Activated CD8-positive, alpha-beta memory T cell treated with anti-CD3 and anti-CD28 coated beads for 1 hour (primary cell): ENCODE measurements at places on chromosomes 5 and 9.

DNA sequence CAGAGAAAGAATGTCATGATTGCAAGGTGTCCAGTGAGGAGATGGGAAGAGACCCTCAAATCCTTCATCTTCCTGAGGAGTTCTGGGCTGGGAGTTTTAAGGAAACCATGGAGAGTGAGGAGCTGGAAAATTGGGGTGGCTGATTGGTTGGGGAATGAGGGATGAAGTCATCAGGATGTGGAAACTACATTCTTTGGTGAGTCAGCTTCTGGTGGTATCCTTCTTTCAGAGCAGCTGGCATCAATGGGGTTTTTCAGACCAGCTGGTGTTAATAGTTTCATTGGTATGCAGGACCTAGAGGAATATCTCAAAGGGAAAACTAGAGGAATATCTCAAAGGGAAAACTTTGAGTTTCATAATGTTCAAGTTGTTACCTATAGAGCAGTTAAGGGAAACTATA lies 45.2 kb downstream of the RNF180 start:
- no peak for DNase-seq

GRCh38 chr9:94783928-94784327 lies 57.4 kb downstream of the AOPEP start:
- no peak for DNase-seq

- no peak for DNase-seq
Measured at GRCh38 chr5:124761010-124761409, 14.6 kb upstream of the ZNF608 start.

GRCh38 chr9:109120204-109120789 lies 550 bp upstream of the TMEM245 start:
- DNase-seq: no peak

DNA sequence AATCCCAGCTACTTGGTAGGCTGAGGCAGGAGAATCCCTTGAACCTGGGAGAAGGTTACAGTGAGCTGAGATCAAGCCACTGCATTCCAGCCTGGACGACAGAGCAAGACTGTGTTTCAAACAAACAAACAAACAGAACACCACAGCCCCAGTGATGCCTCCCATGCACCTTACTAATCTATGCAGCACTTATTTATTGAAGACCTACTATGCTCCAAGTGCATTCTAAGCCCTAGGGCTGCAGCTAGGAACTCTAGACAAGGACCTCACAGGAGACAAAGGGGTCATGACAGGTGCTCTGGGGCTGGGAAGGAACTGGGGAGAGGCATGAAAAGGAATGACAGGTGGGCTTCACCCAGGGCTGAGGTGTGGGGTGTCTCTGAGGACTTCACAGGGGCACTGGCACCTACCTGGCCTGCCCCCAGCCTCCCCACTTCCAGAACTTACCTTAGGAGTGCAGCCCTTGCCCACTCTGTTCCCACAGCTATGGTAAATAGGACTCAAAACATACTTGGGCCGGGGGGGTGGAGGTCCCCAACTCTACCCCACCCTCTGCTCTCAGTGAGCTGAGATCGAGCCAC lies 69.4 kb downstream of the C9orf50 start:
- DNase-seq: no peak

GRCh38 chr5:50958852-50959457 lies 292.5 kb downstream of the PARP8 start:
- no peak for DNase-seq

DNA sequence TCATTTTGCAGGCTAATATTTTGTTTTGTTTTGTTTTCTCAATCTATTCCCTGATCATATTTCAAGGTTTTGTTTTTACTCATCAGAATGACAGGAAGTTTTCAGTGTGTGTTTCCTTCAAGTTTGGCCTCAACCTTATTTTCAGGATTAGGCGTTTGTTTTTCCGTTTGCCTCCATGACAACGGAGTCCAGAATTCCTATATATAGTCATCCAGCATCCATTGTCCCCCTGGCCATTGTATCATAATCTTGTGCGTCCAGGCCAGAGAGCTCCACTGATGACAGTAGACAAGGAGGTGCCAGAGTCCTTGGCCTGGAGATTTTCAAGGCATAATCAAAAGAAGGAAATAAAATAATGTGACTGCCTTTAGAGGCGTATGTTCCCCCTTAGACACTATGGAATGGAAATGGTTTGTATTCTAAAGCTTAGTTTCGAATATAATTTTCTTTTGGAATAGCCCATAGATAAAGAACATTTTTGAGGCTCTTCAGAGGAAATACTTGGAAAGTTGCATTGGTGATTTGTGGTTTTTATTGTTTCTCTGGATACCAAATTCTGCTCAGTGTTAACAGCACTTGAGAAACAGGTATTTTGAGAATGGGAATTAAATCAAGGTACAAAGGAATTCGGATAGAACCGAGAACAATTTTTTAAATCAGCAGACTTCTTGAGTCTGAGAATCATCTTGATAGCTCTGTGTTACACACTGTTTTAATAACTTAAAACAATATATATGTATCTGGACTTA lies 99.8 kb downstream of the ZNF462 start:
- no peak for DNase-seq

- DNase-seq: no peak
Measured at GRCh38 chr5:113047733-113048652, 71.4 kb downstream of the DCP2 start.

DNA sequence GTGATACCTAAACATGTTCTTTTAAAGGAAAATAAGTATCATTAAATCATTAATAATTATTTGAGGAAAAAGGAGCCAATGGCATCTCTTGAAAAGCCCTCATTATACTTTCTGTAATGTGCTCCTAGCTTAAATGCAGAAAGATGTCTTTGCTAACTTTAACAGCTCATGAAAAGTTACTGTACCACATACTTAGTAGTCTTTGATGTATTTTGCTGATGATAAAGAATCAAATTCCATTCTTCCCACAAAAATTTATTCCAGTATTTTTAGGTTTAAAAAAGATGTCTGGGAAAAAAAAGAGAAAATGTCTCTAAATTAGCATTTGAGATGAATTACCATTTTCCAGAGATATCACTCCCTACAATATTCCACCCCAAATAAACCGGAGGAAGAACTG lies 112.5 kb downstream of the PPP2R2B start:
- DNase-seq: no peak

- no peak for DNase-seq
Measured at GRCh38 chr5:10195301-10195700, 54.4 kb downstream of the ATPSCKMT start.

DNA sequence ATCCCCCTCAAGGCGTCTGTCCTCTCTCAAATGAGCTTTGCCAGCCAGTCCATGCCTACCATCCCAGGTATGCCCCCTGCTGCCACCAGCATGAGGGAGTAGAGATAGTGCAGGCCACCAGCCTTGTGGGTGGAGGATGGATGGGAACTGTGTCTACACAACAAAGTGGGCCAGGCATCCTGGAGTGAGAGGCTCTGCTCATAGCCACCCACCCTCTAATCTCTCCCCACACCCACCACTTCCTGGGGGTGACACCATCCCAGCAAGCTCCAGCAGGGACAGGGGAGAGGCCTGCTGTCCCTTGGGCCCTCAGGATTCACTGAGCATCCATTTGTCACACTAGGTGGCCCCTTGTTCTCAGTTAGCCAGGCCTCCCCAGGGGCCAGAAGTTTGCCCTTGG lies 25.5 kb upstream of the FOXI1 start:
- no peak for DNase-seq

- no peak for DNase-seq
Measured at GRCh38 chr5:150180241-150181026, 9.4 kb upstream of the SLC6A7 start.

DNA sequence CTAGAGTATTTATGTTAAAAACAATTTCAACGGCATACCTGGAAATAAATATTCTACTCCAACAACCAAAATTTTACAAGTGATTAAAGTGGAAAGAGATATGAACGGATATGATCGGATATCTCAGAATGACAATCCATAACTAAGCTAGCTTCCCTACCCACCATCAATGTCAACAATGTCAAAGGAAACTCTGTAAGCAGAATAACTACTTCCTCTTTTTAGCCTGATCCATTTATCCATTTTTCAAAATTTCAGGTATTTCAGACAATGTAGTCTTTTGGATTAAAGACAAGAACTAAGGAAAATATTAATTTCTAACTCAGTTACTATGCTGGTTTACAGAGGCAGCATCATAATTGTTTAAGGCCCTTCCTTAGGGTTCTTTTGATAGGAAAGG lies 188.7 kb downstream of the DENND1A start:
- no peak for DNase-seq

DNA sequence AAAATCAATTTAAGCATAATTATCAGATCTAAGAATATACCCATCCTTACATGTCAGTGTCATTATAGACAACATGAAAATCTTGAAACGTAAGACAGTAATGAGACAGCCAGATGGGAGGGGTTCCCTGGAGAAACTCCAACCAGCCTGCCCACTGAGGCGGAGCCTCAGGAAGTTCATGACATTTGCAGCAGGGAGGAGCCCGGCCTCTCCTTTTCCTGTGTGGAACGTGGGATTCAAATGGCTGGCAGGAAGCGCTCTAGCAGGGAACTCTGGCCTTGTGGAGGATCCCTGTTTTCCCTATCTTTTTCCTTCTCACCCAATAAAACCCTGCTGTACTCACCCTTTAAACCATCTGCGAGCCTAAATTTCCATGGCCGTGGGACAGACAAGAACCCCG lies 176.6 kb upstream of the KCNN2 start:
- no peak for DNase-seq

DNA sequence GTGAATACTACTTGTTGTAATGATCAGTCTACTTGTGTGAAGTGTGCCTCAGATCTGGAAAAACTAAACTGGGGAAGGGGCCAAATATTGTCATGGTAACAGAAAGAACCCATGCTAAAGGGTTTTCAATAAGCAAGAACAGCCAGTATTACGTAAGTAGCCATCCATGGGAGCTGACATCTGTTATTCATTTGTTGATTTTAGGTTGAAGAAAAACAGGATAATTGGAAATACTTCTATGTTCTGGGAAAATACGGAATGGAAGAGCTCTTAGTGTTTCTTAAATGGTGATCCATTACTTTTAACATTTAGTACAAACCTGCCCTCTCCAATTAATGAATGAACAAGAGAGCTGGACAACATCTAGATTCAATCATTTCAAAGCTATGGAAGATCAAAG lies 485.8 kb downstream of the NTRK2 start:
- no peak for DNase-seq

GRCh38 chr9:113598883-113599282 lies 135.4 kb downstream of the RGS3 start:
- DNase-seq: no peak

DNA sequence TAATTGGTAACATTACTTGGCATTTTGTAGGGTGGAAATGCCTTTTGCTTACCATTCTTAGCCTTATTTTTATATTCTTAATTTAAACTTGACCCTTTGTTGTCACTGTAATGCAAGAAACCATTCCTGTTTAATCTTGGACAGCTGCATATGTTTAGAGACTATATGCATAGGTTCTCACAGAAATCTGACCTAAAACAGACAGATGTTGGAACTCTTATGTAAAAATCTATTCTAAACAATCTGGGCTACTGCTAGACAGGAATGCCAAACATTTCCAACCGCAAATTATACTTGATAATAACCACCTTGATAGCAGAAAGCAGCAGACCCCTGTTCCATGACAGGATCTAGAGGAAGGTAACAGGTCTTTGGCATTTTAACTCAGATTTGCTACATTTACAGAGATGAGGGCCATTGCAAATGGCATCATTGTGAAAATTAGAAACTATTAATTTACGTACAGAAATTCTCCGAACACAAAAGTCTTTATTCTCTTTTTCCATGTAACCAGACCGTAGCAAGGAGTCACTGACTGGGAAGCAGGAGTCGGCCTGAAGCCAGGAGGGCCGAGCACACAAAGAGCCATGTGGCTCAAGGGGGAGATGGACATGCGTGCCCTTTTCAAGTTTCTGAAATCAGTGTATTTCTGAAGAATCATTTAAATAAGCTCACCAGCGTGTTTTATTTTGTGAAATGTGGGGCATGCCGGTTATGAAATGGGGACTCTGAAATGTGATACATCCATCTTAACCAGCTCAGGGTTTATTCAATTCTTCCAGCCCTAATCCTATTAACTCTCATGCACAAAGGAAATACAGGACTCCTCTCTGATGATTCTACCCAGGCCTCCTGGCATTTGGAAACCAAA lies 139.3 kb downstream of the AOPEP start:
- no peak for DNase-seq

DNA sequence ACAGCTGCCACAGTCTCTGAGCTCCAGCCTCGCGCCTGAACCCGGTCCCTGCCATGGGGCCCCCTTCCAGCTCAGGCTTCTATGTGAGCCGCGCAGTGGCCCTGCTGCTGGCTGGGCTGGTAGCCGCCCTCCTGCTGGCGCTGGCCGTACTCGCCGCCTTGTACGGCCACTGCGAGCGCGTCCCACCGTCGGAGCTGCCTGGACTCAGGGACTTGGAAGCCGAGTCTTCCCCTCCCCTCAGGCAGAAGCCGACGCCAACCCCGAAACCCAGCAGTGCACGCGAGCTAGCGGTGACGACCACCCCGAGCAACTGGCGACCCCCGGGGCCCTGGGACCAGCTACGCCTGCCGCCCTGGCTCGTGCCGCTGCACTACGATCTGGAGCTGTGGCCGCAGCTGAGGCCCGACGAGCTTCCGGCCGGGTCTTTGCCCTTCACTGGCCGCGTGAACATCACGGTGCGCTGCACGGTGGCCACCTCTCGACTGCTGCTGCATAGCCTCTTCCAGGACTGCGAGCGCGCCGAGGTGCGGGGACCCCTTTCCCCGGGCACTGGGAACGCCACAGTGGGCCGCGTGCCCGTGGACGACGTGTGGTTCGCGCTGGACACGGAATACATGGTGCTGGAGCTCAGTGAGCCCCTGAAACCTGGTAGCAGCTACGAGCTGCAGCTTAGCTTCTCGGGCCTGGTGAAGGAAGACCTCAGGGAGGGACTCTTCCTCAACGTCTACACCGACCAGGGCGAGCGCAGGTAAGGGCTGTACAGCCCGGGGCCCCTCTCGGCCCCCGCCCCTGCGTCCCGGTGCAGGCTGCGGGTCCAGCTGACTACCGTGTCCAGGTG lies 509 bp downstream of the LVRN start:
- no peak for DNase-seq

DNA sequence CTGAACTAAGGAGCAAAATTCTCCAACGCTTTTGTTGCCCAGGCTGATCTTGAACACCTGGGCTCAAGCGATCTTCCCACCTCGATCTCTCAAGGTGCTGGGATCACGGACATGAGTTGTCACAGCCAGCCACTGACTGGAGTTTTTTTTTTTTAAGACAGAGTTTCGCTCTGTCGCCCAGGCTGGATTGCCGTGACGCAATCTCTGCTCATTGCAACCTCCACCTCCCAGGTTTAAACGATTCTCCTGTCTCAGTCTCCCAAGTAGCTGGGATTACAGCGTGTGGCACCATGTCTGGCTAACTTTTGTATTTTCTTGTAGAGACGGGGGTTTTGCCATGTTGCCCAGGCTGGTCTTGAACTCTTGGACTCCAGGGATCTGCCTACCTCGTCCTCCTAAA lies 58.2 kb downstream of the EHMT1 start:
- no peak for DNase-seq

DNA sequence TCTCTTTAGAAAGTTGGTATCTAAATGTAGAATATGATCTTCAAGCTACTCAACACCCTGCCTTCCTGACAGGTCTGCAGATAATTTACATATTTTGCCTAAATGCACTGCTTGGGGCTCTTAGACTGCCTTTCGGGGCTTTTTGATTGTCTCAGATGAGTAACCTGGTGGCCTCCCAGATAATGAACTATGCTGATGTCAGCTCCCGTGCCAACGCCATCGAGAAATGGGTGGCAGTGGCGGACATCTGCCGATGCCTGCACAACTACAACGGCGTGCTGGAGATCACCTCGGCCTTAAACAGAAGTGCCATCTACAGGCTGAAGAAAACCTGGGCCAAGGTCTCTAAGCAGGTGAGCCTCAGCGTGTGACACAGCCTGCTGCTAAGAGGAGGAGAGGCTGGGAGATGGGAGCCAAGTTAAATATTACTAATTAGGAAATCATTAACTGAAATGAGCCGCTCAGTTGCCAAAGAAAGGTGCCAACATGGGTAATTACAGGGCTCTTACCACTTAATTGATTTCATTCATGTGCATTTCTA lies 20.8 kb upstream of the CKMT2 start:
- DNase-seq: no peak
